Activated CD4-positive, alpha-beta T cell treated with anti-CD3 and anti-CD28 coated beads, Interleukin-2, amount 50 U/mL, for 24 hours (primary cell): ENCODE measurements at places on chromosomes 13 and 19.

- no peak for DNase-seq
Measured at GRCh38 chr13:101058841-101059240, 357.5 kb downstream of the NALCN start.

DNA sequence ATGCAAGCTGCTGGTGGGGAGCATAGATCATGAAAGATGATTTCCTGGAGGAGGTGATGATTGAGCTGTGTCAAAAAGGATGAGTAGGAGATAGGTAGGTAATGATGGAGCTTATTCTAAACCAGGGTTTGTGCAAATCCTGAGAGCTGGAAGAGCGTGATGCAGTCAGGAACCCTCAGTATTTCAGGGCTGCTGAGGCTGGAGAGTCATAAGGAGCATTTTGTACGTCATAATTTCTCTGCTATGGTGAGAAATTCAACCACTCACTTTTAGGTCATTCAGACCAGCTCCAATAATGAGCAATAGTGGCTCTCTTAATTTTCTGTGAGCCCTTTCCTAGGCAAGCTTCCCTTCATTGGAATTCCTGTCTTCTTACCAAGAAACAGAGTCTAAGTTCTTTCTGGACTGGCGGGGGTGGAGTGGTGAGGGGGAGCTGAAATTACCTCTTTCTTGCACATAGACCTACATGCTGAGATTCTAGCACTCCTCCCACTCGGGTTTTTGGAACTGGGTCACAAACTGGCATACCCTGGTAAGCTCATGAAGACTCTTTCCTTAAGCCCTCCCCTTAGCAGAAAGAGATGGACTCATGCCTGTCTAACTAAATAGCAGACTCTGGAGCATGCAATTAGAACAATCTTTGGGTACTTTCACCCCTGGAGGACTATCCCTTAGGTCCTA is 62.2 kb upstream of the MYCBP2 start:
- no peak for DNase-seq

DNA sequence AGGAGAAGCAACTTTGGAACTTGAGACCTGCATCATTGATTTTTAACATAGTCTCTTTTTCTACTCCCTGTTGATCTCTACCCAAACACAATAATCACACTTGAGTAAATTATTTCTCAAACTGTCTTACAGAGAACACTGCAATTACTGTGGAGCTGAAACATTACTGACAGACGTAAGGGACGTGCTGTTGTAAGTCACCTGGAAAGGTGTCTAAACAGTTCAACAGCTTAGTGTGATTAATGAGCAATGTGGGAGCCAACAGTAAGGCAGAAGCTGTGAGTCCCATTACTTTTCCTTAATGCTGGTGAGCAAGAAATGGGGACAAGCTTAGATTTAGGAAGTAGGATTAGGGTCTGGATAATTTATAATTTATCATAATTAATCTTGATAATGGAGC is 265.7 kb downstream of the DLEU7 start:
- DNase-seq = no peak

GRCh38 chr19:33514885-33515551 is 6.6 kb downstream of the PEPD start:
- DNase-seq = no peak

- DNase-seq = no peak
Measured at GRCh38 chr13:39373145-39373544, 229.8 kb downstream of the LHFPL6 start.

DNA sequence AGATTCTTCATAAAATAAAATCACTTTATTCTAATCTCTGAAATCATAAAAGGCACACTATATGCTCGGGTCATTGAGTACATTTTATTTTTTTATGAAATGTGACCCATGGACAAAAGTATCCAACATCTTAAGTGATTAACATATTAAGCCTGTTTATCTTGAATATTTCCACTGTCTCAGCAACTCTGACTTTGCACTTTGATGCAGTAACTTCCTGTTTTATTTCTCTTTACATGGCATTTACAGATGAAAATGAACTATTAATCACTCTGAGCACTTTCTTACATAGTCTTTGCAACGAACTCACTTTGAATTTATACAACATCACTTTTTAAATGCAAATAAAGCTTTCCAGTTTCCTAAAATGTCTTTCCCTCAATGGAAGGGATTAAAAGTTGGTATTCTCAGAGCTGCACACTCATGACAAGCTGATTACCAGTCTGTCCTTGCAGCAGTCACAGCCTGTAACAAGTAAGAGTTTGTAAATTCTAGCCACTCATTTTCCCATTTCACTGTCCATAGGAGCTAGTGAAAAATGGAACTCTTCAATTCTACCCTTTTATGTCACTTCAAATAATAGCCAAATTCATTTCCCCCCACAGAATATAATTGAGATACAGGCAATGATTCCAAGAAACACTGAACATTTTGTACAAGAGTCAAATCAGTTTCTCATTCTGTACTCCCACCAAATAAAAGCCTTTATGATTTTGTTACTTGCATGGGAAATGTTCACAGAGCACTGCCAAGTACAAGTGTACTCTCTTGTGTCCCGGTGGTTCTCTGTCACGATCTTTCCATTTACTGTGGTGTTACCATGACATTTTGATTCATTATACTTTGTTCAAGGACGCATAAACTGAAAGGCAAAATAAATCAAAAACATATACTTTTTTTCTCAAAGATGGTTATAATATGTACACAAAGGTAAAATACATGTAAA is 1968.9 kb downstream of the PCDH9 start:
- DNase-seq = no peak

DNA sequence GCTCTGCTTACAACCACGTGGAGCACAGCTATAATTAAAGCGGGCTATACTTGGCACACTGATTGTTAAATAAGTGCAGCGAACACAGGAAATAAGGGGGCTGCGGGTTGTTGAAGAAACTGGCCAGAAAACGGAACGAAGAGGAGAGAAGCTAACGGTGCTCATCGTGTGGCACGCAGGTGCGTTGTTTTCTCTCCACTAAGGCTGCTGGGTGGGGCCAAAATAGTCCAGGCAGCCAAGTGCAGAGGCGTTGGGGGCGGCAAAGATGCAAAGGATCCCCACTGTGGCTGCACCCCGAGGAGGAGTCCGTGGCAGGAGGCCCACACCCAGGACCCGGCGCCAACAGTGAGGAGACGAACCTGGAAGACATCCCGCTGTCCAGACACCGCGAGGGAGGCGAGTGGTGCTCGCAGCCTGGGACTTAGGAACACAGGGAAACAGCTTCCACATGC is 8.1 kb upstream of the ARL11 start:
- no peak for DNase-seq

- DNase-seq = no peak
Measured at GRCh38 chr19:13961826-13962698, 9.8 kb downstream of the DCAF15 start.

- DNase-seq = peak; percentile 7
Measured at GRCh38 chr13:41652735-41653361, 195.5 kb downstream of the RGCC start.
